ENCODE measurements at places on chromosomes 5 and 9.
A peak's percentile ranks its signal among the peaks of the same experiment; 100 is the strongest.

DNA sequence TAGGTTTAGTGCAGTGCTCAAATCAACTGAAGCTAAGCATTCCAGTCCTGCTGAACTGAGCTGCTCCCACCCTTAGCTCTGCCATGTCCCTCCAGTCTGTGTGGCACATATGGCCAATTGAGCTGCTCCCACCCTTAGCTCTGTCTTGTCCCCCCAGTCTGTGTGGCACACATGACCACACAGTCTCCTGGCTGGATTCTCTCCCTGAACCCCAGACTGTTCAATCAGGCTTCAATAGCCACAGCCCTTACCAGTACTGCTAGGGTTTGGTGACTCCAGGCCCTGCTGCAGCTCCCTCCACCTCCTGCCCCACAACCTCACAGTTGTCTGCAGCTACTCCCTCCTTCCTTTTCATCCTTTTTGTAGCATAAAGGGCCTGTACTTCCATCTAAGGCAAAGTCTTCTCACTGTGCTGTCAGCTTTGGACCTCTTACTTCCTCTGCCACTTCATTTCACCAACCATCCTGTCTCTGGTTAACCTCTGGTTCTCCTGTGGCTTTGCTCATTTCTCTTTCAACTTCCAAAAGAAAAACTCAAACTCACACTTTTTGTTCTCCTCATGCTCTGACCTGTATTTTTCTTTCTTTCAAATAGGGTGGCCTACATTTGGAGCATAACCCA is 50.8 kb downstream of the ADAMTS12 start:
- no peak for DNase-seq

DNA sequence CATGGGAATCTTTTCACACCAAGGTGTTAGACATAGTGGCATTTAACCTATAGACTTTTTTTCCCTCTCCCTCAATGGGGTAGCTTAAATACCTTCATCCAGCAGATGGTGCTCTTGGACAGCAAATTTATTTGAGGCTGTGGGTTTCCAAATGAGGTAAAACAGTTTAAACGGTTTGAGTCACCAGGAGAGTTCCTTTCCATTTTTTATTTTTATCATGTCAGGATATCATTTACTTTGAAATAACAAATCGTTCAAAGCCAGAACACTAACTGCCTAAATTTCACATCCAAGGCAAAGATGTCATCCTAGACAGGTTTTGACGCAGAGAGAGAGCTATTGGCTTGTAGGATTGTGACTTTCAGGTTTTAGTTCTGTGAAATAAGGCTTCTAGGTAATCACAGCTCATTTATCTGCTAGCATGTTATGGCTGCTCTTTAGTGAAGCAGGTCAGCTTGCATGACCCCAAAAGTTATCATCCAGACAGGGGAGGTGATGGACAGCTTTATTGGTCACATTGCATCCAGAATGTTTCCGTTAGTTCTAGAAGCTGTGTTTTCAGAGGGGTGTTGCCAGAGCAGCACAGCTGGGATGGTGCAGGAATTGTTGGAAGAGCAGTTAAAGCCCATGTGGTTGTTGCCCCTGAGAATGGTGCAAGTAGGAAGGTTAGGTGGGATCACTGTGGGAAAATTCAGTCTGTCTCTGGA is 69.8 kb downstream of the KDM4C start:
- peak; percentile 11 for DNase-seq

- no peak for DNase-seq
These were observed 19.4 kb downstream of the CSF1R start for GRCh38 chr5:150066901-150067396.

DNA sequence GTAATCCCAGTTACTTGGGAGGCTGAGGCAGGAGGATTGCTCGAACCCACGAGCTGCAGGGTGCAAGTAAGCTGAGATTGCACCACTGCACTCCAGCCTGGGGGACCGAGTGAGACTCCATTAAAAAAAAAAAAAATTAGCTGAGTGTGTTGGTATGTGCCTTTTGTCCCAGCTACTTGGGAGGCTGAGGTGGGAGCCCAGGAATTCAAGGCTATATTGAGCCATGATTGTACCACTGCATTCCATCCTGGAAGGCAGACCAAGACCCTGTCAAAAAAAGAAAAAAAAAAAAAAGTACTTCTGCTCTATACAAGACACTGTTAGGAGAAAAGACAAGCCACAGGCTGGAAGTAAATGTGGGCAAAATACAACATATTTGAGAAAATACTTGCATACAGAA is 68.5 kb upstream of the FBXW11 start:
- no peak for DNase-seq

DNA sequence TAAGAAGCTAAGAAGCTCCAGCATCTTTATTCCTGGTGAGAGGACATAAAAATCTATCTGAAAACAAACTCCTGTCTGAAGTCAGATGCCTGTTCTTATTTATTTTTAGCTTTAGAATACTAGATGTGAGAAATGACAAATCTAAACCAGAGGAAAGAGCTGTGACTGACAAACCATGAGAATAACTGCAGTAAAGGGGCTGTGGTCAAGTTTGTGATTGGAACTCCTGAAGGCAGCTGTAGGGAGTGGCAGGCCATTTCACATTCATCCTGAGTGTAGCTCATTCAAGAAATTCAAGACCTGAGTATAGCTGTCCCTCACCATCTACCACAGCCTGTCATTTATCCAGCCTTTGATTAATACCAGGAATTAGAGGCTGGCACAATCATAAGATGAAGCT is 718.8 kb downstream of the BRINP1 start:
- DNase-seq, result no peak

GRCh38 chr9:70924895-70925547 is 196.4 kb downstream of the TRPM3 start:
- DNase-seq, result no peak

DNA sequence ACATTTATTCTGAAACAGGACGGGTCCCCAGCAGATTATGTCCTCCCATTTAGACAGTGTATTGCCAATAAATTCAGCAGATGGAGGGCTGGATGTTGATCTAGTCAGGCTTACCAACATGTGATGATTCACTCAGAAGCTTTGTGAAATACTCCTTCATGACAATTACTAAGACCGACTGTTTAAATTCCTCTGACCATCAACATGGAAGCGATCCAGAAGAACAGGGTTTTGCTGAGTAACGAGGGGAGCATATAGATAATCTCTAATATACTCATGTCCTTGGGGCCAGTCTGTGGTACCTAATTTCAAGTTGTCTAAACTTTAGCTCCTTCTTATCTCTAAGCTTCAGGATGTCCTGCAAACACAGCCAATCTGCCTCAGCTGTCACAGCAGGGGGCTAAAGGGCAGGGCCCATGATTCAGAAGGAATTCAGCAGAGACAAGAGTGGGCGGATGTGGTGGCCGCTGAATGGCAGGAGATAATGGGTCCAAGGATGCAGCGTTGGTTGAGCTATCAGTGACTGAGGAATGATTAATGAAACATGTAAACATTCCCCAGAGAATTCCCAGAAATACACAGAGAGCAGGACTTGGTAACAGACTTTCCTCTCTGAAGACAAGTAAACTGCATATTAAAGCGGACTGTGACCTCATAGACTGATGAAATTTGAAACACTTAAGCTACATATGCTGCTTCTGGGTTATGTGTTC is 109.4 kb downstream of the ANKRD55 start:
- no peak for DNase-seq

GRCh38 chr9:70374962-70375618 is 39.4 kb downstream of the KLF9 start:
- DNase-seq, result no peak

Data from stimulated activated CD8-positive, alpha-beta memory T cell treated with anti-CD3 and anti-CD28 coated beads, Interleukin-4, amount 100 ng/mL, for 24 hours (primary cell).